ENCODE measurements at places on chromosomes 6 and 20.

- DNase-seq: no peak
These were observed 35.7 kb upstream of the VEGFA start for GRCh38 chr6:43734294-43734665.

DNA sequence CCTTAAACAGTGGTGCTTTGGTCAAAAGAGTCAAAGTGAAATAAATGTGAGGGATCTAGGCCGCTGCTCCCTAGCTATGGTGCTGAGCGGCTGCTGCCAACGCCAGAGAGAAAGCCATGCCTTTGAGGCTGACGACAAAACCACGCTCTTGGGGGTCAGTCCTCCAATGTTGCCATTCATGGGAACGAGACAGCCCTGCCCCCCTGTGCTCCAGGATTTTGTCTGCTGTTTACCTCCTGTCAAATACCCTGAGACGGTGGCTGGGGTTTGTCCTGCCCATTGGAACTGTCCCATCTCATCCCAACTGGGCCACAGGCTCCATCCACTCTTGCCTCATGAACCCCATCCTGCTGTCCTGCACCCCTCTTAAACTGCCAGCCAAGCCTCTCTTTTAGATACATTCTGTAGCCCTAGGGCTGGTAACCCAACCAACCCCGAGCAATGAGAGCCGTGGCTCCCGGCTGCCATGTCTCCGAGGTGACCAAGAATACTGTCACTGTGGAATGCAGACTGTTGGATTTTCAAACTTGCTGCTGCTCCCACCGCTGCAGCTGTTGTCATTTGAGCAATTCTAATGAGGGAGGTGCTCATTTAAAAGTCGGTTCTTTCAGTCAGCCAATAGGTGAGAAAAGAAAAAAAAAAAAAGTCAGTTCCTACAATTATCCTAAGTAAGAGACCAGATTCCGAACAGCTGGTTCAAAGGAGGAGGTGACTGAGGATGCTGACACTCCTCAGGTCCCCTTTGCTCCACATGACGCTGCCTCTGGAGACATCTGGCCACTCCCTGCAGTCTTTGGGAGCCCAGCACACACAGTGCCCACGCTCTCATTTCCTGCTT, 73.1 kb upstream of the QKI start:
- no peak for DNase-seq

DNA sequence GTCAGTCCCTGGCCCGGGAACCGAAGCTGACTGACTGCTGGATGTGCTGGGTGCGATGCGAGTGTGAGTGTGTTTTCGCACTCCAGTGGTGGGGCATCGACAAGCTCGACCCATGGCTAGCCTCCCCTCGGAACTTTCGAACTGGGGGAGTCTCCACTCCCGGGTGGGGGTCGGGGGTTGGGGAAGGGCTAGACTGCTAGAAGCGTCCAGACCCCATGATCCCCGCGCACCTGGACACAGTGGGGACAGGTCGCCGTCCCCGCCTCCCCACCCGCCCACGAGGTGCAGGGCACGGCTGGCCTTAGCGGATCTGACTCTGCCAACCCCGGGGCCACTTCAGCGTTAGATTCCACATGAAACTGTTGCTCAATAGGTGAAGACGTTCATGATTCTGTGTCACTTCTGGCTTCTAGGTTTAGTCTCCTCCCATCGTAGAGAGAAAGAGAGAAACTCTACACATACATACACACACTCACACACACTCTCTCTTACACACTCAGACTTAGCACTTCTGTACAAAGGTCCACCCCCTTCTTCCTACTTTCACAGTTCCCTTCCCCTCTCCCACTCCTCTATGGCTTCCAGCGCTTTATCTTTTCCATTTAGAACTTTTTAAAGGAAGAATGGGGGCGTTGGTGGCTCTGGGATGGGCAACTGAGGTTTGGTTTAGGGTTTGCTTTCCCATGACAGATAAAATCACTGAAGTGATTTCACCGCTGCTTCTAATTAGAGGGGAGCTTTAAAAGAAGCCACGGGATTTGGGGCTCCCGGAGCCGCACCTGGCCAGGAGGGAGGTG, 5.1 kb upstream of the TFAP2A start:
- DNase-seq: no peak

GRCh38 chr20:1295276-1295930, 29.3 kb downstream of the SNPH start:
- DNase-seq: no peak

DNA sequence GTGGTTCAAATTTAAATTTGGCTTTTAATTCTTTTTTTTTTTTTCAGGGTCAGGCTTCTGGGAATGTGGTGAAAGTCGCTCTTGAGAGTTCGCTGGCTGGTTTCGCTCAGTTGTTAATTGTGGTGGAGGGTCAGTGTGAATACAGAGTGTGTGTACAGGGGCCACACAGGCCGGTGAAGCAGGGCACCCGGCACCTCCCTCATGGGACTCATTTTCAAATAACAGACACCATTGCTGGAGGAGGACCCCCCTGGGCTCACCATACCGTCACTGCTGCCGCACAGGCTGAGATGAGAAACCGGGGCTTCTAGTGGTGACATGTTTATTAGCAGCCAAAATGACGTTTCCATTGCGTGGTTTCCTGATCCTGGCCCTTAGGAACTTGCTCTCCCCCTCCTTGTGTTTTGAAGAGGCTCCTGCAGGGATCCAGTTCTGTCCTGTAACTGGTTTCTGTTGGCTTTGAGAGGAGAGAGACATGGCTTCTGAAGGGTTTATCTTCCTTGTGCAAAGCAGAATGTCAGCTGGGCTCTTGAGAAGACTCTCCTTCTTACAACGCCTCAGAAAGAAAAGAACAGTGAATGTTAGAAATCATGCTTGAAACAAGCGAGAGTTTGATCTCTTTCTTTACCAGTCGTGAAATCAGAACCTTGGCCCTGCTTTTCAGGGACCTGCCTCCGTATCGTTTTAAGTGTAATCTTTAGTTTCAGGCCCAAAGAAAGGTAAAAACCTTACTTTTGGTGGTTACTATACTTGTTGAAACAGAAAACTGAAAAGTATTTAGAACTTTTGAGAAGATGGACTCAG, 37.8 kb downstream of the DUSP22 start:
- no peak for DNase-seq

DNA sequence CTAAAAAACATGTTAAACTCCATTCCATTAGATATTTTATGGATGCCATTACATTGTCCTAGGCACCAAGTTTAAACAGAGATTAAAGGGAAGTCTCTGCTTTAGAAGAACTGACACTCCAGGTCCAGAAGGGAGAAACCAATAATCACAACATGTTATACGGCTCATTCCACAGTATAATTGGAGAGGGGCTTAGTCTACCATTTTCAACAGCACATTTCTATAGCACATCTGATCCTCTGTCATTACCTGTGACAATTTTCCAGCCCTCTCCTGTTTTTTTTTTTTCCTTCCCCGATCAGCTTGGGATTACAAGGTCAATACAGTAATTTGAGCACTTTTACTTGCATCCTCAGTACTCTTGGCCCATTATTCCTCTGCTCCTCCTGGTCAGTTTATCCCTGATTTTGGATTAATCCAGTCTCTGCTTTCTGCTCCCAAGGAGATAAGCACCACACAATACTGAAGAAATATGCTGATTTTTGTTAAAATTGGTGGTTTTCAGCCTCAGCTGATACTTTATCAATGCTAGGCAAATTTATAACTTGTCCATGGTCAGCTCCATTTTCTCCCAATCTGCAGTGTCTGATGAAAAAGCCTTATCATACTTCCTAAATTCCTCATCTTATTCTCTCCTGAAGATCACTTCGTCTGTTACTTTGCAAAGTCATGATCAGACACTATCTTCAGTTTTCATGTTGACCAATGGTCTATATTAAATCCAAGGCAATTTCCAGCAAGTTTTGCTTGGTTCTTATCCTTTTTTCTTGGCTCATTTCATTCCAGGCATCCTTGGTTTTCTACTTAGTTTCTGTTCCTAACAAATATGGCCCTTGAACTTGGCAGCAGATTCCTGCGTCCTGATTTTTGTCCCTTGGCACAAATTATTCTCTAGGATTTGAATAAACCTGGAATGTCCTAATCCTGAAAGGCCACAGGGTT, 30.8 kb upstream of the SYNCRIP start:
- DNase-seq: no peak

- no peak for DNase-seq
These were observed 4.9 kb downstream of the TUBB start for GRCh38 chr6:30724906-30725667.

- peak; percentile 90 for DNase-seq
These were observed 187.7 kb downstream of the NFATC2 start for GRCh38 chr20:51354769-51355319.

DNA sequence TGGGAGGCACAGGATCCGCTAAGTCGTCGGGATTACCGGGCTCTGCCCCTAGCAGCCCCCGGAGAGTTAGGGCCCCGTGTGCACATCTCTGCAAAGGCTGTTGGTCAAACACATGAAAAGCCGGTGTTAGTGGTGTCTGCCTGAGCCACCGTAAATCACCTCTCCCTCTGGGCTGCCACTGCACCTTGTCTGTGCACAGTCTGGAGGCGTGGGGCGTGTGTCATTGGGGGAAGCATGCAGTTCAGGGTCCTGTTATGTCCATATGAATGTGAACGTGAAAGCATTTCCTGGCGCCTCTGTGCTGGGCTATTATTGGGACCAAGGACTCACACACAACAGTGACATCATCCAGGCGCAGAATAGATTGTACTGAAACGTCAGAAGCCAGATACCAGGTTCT, 305.6 kb downstream of the NRN1 start:
- DNase-seq: no peak

GRCh38 chr20:18718129-18718528, 95.5 kb upstream of the SCP2D1 start:
- no peak for DNase-seq

GRCh38 chr20:21230686-21231085, 72.4 kb upstream of the XRN2 start:
- DNase-seq: no peak

- no peak for DNase-seq
These were observed 249.1 kb downstream of the COL12A1 start for GRCh38 chr6:74956559-74957428.

DNA sequence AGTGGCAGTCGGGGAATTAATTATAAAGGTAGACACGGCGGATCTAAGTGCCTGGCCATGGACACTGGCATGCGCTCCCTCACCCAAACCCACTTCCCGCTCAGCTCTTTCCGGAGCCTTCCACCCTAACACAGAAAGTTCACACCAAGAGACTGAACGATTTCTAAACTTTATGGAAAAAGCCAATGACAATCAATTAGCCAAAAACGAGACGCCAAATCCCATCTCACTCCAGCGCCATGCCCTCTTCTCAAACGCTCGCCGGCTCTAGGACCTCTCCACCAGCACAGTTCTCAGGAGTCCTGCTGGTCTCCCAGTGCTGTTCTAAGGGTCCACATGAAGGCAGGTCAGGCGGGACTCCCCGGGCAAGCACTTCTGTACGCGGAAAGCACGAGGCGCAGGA, 641 bp downstream of the SF3B5 start:
- DNase-seq: no peak

DNA sequence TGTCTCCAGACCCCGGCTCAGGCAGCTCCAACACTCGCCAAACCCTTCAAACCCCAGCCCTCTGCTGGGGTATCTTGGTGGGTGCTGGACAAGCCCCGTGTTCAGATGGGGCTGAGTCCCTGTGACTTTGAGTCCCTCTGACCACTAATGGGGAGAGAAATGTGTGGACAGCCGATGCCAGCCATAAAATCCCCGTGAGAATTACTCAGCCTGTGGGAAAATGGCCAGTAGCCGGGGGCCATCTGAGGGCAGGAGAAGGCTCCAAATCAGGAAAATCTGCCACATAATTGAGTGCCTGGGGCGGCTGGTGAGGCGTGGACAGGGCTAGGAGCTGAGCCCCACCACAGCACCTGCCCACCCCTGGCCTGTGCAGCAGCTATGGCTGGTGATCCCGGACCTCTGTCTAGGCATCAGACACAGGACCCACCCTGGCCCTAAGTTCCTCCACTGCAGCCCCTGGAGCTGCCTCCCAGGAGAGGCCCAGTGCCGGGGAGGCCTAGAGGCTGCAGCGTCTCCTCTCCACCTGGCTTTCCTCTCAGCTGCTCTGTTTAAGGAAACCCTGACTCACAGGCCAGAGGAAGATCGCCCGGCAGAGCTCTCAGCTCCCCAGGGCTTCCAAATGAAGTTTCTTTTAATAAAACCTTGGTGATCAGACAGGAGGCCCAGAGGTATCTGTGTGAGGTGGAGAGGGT, 53.7 kb upstream of the SLCO4A1 start:
- DNase-seq: no peak

DNA sequence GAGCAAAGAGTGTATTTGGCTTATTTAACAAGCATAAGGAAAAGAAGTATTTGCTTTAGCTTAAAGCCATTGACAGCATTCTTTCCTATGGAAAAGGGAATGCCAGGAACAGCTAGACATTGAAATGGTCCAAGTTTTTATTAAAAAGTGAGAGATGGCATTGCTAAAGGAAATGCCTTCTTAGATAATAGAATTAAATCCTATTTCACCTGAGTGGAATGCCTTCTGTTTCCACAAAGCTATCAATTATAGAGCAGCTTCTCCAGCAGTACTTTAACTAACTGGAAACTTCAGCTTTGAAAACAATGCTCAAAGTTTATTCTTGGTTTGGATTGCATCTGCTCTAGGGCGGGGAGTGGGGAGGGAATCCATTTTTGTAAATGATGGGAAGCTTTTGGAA, 85.1 kb upstream of the CNKSR3 start:
- DNase-seq: no peak

- peak; percentile 53 for DNase-seq
These were observed 30.5 kb upstream of the HFE start for GRCh38 chr6:26056583-26057350.

- DNase-seq: no peak
These were observed 71.9 kb upstream of the ZNFX1 start for GRCh38 chr20:49349694-49350252.

DNA sequence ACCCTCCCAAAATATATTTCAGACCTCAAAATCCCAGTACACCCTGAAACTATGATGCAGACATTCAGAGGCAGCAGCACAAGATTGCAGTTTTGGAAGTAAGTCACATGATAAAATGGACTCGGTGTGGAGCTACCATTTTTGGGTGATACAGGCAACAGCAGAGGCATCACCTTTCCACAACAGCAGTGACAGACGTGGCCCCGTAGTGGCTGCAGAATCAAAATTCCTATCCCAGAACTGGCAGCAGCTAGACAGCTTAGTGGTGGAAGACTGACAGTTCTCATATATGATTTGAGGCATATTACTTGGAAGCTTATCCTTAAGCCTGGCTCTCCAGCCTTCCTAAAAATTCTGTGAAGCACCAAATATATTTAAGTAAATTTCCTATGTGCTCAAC, 19.9 kb downstream of the PLN start:
- DNase-seq: no peak

- DNase-seq: peak; percentile 91
These were observed 8.1 kb upstream of the OCSTAMP start for GRCh38 chr20:46558511-46558959.

DNA sequence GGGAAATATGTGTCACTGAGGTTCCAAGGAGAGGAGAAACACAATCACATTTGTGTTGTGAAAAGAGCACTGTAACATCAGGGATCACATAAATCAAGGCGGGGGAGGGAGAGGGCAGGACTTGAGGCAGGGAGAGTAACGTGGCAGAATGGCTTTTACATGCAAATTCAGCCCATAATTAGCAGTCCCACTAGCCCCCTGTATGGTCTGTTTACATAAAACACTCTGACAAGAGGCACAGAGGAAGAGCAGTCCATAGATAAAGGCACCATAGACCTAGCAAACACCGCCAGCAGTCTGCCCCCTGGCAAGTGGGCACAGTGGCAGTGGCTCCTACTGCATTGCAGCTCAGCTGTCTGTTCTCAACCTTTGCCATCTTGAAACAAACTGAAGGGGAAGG, 82.7 kb downstream of the LYRM2 start:
- no peak for DNase-seq
